ENCODE measurements at places on chromosomes 12 and 14.

DNA sequence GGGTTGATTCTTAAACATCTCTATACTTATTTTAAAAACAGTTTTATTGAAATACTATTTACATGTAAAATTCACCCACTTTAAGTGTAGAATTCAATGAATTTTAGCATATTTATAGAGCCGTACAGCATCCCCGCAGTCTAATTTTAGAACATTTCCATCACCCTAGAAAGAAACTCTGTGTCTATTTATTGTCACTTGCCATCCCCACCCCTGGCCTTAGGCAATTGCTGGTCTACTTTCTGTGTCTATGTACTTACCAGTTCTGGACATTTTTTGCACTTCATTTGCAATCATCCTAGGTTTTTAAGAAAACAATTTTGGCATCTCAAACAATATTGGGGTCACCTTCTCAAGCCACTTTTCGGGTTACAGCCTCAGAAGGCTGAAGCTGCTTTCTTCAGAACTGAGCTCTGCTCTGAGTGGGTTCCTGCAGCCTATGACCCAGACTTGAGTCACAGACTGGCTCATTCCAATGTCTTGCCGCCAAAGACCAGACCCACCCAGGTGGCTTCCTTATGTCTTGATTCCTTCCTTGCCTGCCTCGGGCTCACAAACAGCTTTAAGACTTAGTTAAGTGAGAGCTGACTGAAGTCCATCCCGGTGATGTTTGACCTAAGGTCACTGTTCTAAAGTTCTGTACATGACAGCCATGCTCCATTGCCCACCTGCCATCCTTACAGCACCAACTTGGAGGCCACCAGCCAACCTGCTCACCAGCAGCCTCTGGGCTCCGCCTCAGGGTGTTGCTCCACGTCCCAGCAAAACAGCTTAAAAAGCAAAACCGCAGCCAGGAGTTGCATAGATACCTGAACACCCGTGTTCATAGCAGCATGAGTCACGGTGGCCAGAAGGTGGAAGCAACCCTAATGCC, 131.5 kb downstream of the CHST11 start:
- no peak for DNase-seq

- DNase-seq: no peak
Measured at GRCh38 chr12:65881348-65881961, 57.2 kb downstream of the HMGA2 start.

DNA sequence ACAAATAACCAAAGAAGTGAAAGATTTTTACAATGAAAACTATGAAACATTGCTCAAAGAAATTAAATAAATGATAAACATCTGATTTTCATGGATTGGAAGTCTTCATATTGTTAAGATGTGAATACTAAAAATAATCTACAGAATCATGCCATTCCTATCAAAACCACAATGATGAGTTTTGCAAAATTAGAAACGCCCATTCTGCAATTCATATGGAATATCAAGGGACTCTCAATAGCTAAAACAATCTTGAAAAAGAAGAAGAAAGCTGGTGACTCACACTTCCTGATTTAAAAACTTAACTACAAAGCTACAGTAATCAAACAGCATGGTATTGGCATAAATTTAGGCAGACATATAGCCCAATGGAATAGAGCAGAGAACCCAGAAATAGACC, 40.2 kb upstream of the CCT2 start:
- DNase-seq: no peak

DNA sequence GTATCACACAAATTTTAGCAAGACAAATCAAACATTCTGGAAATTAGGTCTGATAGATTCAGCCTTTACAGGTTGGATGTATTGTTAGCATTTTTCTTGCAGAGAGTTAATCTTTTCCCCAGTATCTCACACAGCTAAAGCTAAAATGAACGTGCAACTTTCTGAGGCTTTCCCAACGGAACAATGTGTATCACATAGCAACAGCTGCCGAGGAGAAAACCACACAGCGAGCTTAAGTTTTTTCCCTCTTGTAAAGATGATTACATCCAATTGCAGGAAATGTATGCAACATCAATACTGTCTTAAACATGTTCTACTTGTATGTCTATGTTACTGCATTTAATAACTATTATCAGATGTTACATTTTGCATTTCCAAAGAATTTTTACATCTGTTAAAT, 182.2 kb downstream of the CCDC59 start:
- no peak for DNase-seq

DNA sequence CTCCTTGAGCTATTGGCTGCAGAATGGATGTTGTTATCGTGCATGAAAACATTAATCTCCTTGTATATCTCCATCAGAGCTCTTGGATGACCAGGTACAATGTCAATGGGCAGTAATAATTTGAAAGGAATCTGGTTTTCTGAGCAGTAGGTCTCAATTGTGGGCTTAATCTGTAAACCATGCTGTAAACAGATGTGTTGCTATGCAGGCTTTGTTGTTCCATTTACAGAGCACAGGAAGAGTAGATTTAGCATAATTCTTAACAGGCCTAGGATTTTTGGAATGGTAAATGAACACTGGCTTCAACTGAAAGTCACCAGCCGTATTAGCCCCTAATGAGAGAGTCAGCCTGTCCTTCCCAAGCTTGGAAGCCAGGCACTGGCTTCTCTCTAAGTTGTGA, 50.4 kb downstream of the ATG14 start:
- DNase-seq: no peak

DNA sequence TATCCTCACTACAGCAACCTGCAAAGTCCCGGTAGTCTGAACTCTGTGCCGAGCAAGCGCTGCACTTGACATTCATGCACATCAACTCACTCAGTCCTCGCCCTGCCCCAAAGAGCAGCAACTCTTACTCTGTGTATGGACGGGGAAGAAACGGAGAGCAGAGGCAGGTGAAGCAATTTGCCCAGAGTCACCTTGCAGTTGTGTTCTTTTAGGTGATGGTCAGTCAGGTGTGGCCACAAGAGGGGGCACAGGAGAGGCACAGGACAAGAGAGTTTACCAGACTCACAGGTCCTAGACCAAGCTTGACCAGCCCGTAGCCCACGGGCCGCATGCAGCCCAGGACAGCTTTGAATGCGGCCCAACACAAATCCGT, 39.1 kb downstream of the TSPAN11 start:
- DNase-seq: no peak
